SJSA1 (cell line): ENCODE measurements at places on chromosomes 6 and 20. TPM values are rescaled to one million over a fixed set of nuclear protein-coding genes. Genes with fewer than 3 reads are reported as not detected.

Gene STK4
- total RNA-seq, result 12.6 and 19.5 TPM in 2 replicates

Gene VSX1
- total RNA-seq, result not detected in 2 replicates

Gene DXO
- 13.1 and 17.4 TPM in 2 replicates for total RNA-seq

Gene WFDC12
- total RNA-seq, result not detected in 2 replicates

Gene CGA
- not detected in 2 replicates for total RNA-seq

Gene C20orf202
- not detected in 2 replicates for total RNA-seq

Gene NKAIN2
- not detected in 2 replicates for total RNA-seq

Gene VGLL2
- total RNA-seq, result 0.05 TPM in 1 of 2 replicates, not detected in the other

Gene COX4I2
- not detected in 2 replicates for total RNA-seq

Gene EDN1
- total RNA-seq, result 39.7 and 45.5 TPM in 2 replicates

Gene FGD2
- total RNA-seq, result not detected in 2 replicates

Gene FILIP1
- total RNA-seq, result 2.4 and 4.1 TPM in 2 replicates

Gene NR2E1
- 0.03 and 0.81 TPM in 2 replicates for total RNA-seq

Gene CCN6
- not detected in 2 replicates for total RNA-seq

Gene GHRH
- not detected in 2 replicates for total RNA-seq

Gene CBLN4
- total RNA-seq, result not detected in 2 replicates

Gene AVP
- total RNA-seq, result not detected in 2 replicates

Gene MYB
- total RNA-seq, result 0.16 TPM in 1 of 2 replicates, not detected in the other
